C1 segment of cervical spinal cord (tissue), 14 donors: ENCODE measurements at places on chromosomes 7 and 10.

DNA sequence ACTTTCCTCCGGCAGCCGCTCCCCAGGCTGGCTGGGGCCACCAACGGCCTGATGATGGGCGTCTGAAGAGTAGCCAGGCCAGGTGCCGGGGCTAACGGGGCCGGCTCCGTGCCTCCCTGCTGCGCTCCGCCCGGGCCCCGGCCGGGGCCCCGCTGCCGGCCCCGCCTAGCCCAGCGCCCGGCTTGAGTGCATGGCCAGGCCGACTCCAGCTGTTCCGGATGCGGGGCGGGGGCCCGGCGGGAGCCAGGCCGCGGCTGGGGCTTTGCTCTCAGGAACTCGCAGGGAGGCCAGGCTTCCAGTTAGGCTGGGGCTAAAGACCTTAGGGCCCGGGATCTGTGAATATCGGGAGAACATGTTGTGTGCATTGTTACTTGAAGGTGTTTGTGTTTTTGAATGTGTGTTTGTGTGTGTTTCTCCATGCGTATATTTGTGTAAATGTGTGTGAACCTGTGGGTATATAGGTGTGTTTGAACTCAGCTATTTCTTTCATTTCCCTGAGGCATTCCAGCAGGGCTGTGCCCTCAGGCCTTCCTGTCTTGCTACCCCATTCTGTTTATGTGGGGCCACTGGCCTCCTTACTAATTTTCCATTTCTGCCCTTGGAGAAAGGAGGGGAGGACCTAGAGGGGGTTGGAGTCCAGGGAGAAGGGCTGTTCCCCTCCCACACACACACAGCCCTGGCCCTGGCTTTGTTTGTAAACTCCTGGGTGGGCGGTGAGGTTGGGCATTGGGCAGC, 1.1 kb upstream of the LBX1 start:
- DNase-seq: no peak

DNA sequence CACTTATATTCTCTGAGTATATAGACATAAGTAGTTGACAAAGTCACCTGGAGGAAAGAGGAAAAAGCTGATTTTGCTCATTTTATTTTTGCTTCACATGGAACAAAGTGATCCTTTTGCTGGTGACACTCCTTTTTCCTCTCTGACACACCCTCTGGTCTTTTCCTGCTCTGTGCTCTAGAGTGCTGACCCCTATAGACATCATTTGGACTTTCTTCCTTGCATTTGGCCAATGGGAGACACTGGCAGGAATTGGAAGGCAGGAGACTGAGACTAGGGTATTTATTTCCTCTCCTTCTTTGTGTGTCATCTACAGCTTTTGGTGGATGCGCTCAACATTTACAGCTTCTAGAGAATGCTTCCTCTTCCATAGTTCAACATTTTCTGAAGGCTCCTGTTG, 1078.1 kb downstream of the SORCS1 start:
- no peak for DNase-seq

- no peak for DNase-seq
These were observed 36.8 kb upstream of the CPXM2 start for GRCh38 chr10:123928427-123928826.

DNA sequence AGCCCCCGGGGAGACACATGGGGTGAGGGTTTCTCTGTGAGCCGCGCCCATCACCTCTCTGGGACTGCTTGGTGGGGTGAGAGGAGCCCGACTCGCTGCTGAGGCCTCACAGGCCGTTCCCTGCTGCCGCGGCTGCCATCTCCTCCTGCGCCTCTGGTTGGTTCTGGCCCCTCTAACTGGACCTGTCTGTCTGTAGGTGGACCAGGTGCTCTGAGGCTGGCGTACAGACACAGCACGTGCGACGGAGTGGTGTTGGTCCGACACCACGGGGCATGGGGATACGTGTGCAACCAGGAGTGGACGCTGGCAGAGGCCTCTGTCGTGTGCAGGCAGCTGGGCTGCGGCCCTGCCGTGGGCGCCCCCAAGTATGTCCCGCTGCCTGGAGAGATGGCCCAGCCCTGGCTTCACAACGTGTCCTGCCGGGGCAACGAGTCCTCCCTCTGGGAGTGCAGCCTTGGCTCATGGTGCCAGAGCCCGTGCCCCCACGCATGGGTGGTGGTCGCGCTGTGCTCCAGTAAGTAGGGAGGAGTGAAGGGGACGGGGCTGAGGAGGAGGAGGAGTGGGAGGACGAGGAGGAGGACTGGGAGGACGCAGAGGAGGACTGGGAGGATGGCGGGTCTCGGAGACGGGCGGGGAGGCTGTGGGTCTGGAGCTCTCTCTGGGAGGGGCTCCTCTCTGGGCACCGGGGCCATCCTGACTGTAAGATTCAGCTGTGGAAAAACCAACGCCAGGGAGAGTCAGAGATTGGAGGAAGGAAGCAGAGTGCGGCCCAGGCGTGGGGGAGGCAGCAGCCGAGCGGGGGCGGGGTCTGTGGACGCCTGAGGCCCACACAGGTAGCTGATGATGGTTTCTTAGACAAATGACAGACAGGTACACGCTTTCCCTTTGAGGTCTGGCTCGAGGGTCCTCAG, 2.6 kb downstream of the SCART1 start:
- no peak for DNase-seq

GRCh38 chr7:1236132-1236661, 3.5 kb downstream of the UNCX start:
- DNase-seq: no peak

GRCh38 chr10:33542752-33543505, 208.5 kb upstream of the NRP1 start:
- DNase-seq: no peak

- DNase-seq: no peak
These were observed 163.3 kb upstream of the AKR1E2 start for GRCh38 chr10:4662576-4663161.

DNA sequence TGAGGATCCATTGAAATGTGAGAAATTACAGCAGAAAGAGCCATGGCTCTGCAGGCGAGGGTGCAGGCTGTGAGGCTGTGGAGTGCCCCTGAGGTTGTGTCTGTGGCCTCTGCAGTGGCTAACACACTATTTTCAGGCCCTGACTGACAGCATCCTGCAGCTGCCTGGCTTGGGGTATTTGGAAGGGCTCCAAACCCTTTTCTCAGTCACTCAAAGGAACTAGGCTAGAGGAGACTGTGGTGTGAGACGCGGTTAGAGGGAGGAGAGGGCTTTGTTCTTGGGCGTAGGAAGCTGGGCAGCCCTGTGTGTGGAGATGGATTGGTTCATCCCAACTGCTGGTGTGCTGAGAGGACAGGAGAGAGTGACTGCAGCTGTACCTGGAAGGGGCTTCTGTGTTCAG, 134.9 kb downstream of the RAMP3 start:
- no peak for DNase-seq

DNA sequence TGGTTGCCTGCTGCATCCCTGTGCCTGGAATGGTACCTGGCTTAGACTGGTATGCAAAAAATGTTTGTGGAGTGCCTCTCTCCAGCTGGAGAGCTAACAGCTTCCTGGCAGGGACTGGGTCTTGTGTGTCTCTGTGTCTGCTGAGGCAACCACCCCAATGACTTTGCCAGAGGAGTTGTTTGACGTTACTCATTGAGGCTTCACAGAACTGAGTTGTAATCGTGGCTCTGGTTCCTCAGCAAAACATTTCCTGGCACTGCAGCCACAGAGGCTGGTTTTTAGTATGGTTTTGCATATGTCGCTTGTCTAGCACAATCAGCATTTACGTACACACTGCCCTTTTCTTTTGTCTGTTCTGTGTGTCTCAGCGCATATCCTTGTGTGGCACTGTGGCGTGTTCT, 7.5 kb downstream of the ZNF282 start:
- DNase-seq: no peak
